ENCODE measurements at places on chromosomes 12 and 14.

DNA sequence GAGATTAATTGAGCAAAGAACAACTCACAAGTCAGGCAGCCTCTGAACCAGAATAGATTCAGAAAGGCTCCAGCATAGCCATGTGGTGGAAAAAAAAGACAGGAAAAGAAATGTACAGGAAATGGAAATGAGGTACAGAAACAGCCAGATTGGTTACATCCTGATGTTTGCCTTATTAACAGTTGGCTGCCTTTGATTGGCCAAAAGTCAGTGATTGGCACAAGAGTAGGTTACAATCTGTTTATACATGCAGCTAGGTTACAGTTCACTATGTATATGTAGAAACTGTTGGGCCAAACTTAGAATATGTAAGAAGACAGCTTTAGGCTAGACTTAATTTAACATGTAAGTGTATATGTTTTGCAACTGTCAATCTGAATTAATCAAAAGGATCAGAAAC, 118.9 kb downstream of the UNC79 start:
- peak; percentile 8 for DNase-seq

GRCh38 chr12:83865431-83865830, 1047.2 kb downstream of the SLC6A15 start:
- DNase-seq = no peak

DNA sequence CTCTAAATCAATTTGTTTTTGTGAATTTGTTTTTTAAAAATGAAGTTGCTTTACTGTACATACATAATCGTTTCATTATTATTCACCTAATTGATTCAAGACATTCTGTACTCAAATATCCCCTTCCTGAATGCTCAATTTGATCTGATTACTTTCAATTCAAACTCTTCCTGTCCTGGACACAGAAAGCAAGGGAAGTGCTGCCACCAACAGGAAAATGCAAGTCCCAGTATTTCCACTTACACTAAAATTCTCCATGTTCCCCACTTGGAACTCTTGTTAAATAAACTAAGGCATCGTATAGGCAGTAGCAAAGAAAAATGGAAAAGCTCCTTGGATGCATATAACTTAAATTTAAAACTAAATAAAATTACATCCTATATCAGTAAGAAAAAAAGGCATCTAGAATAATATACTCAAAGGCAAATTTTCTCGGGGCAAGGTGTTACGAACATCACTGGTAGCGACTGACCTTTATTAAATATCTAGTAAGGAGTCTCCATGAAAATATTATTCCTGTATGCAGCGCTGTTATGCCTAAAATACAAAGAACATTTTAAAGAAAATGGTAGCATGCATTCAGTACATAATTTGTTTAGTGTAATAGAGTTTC, 72.0 kb upstream of the DBX2 start:
- DNase-seq = peak; percentile 69

- DNase-seq = peak; percentile 51
Observed at GRCh38 chr12:4307593-4308333, 13.2 kb upstream of the TIGAR start.

DNA sequence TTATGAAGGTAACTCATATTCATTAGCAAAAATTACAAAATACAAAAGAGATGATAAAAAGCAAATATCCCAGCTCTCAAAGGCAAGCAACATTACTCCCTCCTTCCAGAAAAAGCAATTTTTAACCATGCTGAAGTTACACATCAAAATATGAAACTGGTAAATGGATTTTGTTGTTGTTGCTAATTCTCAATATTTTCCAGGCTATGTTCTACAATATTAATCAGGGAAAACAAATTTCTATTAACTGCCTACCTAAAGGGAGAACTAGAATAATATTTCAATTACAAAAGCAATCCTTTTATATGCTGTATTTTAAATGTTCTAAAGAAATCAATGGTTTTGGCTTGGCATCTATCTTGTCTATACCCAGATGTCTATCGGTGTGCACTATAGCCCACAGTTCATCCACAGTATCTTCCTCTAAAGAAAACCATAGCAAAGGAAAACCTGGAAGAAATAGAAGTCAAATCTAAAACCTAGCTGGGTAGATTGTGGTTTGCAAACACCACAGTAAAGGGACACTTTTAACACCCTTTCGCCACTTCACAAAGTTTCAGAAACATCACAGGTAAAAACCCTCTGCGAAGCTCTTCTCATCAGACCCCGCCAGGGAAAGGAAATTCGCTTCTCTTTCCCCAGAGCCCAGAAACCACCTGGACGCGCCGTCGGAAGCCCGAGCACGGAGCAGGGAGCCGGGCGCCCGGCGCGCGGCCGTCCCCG, 32.0 kb downstream of the TC2N start:
- no peak for DNase-seq

GRCh38 chr14:74089251-74090020, 4.7 kb downstream of the LIN52 start:
- no peak for DNase-seq

GRCh38 chr12:56271031-56271430, 4.3 kb downstream of the COQ10A start:
- peak; percentile 70 for DNase-seq

GRCh38 chr14:35944847-35945246, 118.7 kb downstream of the BRMS1L start:
- peak; percentile 18 for DNase-seq

Measured in RKO (cell line).